Fibroblast of villous mesenchyme (primary cell): ENCODE measurements at places on chromosomes 4 and X.

- DNase-seq = no peak
These were observed 359.8 kb upstream of the CTSO start for GRCh38 chr4:156313497-156313896.

- DNase-seq = no peak
These were observed 70.1 kb upstream of the SH3RF1 start for GRCh38 chr4:169340834-169341233.

DNA sequence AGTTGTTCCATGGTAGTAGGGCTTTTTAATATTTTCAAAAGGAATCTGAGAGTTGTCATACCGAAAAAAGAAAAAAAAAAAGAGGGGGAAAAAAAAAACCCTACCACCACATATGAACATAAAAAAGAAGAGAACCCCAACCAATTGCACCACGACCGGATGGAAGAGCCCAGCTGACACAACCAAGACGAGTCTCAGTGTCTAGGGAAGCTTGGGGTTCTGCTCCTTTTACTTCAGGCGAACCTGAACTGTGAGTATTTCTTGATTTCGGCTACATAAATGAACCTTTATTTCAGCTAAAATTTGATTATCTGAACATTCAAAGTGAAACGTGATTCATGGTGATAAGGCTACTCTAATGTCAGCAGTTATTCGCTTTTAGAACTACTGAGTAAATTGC is at the start of gene GPR34:
GPR34 (plus strand) TSS at position 139 of the 400 bp plus-strand sequence. CDS start 6,661 bp downstream, outside the sequence.
- no peak for DNase-seq

DNA sequence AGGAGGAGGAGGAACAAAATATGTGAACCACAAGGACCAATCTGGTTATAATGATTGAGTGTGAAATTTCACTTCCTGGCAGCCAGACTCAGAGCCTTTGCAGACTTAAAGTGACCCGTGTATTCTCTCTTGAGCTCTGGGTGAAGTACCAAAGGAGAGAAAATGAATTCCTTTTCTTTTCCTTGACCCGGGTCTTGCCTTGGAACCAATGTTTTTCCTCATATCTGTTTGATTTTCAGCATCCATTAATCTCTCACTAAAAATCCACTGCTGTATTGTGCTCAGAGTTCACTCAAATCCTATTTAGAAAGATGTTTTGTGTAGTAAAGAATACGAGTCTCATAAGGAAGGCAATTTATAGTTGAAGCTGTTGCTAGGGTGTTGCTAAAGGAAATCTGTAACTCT is 78.3 kb upstream of the C1QTNF7 start:
- DNase-seq = no peak

- no peak for DNase-seq
These were observed 100.6 kb upstream of the GPM6B start for GRCh38 chrX:13917507-13917906.

DNA sequence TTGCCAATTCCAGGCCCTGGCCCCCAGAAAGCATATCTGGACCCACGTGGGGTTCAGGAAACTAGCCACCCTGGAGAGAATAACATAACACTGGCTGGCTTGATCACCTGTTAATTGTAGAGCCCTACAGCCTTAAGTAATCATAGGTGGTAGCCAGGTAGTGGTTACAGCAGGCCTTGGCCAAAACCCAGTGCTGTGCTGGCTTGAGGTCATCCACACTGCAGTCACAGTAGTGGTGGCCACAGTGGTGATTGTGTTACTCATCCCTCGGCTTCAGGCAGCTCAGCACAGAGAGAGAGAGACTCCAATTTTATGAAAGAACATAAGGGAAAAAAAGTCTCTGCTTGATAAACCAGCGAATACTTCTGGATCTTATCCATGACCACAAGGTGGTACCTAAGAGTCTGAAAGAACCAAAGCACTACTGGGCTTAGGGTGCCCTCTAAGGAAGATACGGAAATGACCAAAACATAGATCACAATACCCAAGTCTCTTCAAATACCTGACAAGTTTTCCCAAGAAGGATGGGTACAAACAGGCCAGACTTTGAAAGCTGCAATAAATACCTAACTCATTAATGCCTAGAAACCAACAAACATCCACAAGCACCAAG is 46.6 kb upstream of the CDX4 start:
- no peak for DNase-seq

GRCh38 chr4:104677116-104677515 is 182.4 kb upstream of the CXXC4 start:
- no peak for DNase-seq

DNA sequence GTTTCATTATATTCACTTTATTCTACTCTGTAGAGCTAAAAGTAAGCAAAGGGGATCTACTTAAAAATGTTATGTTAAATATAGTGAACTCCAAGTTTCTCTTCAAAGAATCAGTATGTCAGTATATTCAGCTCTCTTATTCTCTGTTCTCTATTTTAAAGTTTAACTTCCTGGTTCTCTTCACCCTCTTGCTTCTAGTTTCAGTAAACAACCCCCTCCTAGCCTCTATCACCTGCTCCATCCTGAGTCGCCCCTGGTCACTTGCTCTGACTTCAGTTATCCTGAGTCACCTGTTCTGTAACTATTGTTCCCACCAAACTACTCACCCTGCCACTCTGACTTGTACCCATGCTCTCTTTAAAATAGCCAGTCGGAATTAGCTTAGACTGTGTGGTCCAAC is 180.9 kb upstream of the AADAT start:
- DNase-seq = no peak

DNA sequence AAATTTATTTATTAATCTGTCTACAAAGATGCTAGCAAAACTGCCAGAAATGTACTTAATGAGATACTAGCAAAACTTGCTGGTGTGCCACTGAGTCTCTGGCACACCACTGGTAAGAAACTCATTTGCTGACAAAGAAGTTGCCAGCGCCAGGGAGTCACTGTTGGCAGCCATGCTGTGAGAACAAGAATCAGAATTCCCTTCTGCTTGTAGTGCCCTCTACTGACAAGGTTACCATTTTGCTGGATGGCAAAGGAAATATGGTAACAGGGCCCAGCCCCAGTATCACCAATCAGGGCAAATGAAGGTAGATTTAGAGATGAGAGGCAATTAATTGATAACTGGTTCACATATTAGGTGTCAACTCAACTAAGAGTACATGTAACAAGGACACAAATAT is 750.1 kb upstream of the ADGRL3 start:
- DNase-seq = no peak

GRCh38 chr4:158912390-158912789 is 143.6 kb downstream of the FNIP2 start:
- DNase-seq = no peak

- DNase-seq = peak; percentile 27
These were observed 60.0 kb upstream of the LNX1 start for GRCh38 chr4:53651156-53651735.

- no peak for DNase-seq
These were observed 682.4 kb downstream of the DACH2 start for GRCh38 chrX:86830685-86831084.

DNA sequence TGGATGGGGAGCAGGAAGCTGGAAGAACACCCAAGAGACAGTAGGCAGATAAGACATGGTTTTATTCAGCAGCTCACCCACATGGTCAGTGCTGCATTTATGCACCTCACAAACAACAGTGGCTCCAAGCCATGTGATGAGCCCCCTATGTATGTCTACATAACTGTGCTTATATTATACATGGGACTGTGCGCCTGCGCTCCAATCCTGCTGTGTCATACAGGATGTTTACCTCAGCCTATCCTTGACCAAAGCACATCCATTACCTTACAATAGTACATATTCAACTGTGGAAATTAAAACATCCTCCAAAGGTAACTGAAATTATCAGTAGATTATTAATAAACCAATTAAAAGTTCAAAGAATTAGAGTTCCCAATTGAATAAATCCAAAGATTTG is 44.1 kb upstream of the SGMS2 start:
- DNase-seq = no peak
